ENCODE measurements at places on chromosomes 4 and X. TPM values are rescaled to one million over a fixed set of nuclear protein-coding genes. Genes with fewer than 3 reads are reported as not detected.

TRIM75 gene
- total RNA-seq, result not detected

SAGE1 gene
- total RNA-seq, result 0.07 TPM

RPA4 gene
- total RNA-seq, result 0.35 TPM

EPGN gene
- not detected for total RNA-seq

HTRA3 gene
- total RNA-seq, result 20.3 TPM

RIPPLY1 gene
- 0.11 TPM for total RNA-seq

MAGEB1 gene
- total RNA-seq, result not detected

CDS1 gene
- 0.48 TPM for total RNA-seq

ADH1B gene
- not detected for total RNA-seq

CSN3 gene
- total RNA-seq, result not detected

PABPC5 gene
- total RNA-seq, result 0.08 TPM

SERTM2 gene
- not detected for total RNA-seq

CT45A1 gene
- total RNA-seq, result not detected

GAGE1 gene
- not detected for total RNA-seq

ARX gene
- 0.39 TPM for total RNA-seq

FGA gene
- 17.4 TPM for total RNA-seq

SRD5A3 gene
- total RNA-seq, result 13.3 TPM

UGT2A1 gene
- not detected for total RNA-seq

NWD2 gene
- total RNA-seq, result not detected

ZNF732 gene
- not detected for total RNA-seq

SPATA18 gene
- total RNA-seq, result 3.8 TPM

MFAP3L gene
- 5.3 TPM for total RNA-seq

NUDT10 gene
- 0.98 TPM for total RNA-seq

CSAG3 gene
- total RNA-seq, result not detected

SERPINA7 gene
- not detected for total RNA-seq

ZNF280C gene
- total RNA-seq, result 2.8 TPM

TLR6 gene
- 1.8 TPM for total RNA-seq

HTR2C gene
- not detected for total RNA-seq

AKAP14 gene
- total RNA-seq, result not detected

TMEM31 gene
- not detected for total RNA-seq

HEPH gene
- total RNA-seq, result not detected
